Stimulated activated CD4-positive, alpha-beta T cell treated with anti-CD3 and anti-CD28 coated beads, Interleukin-12 subunit alpha, Interleukin-12 subunit beta, amount 100 ng/mL, for 48 hours (primary cell): ENCODE measurements at places on chromosomes 16 and 17.

- DNase-seq: no peak
Observed at GRCh38 chr16:20614186-20615141, 38.3 kb upstream of the ACSM2B start.

- DNase-seq: no peak
Observed at GRCh38 chr16:17633181-17633951, 162.6 kb upstream of the XYLT1 start.

GRCh38 chr17:45160447-45161287 is 1.0 kb upstream of the HEXIM2 start:
- DNase-seq: no peak

GRCh38 chr17:55424893-55425540 is 3.4 kb upstream of the MMD start:
- no peak for DNase-seq

- no peak for DNase-seq
Observed at GRCh38 chr17:9755083-9755482, 36.3 kb downstream of the DHRS7C start.

- no peak for DNase-seq
Observed at GRCh38 chr17:37207103-37207502, 168.7 kb upstream of the C17orf78 start.

- DNase-seq: no peak
Observed at GRCh38 chr16:61842666-61843065, 193.6 kb downstream of the CDH8 start.

- no peak for DNase-seq
Observed at GRCh38 chr17:38663125-38663751, 11.5 kb downstream of the EPOP start.

- DNase-seq: no peak
Observed at GRCh38 chr17:64145375-64145750, 15.4 kb upstream of the ERN1 start.

DNA sequence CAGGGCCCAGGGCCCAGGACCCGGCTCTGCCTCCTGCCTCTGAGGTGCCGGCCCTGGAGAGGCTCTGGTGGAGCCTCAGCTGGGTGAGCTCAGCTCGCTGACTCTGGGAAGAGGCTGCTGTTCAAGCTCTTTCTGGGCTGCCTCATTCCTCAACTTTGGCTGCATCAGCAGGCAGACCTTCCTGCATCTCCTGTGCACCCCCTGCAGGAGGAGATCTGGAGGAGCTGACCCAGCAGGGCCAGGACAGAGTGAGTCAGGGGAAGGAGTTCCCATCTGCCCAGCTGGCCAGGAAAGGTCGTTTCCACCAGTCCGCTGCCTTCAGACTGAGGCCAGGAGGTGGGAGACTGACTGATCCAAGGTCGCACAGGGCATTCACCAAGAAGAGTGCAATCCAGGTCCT is 10.7 kb downstream of the CRHR1 start:
- DNase-seq: no peak

GRCh38 chr17:28363186-28363585 is 1.8 kb downstream of the SEBOX start:
- no peak for DNase-seq

GRCh38 chr16:61182391-61182790 is 853.8 kb downstream of the CDH8 start:
- no peak for DNase-seq

- DNase-seq: no peak
Observed at GRCh38 chr16:20628213-20628612, 52.0 kb upstream of the ACSM2B start.

- no peak for DNase-seq
Observed at GRCh38 chr17:19372866-19373504, 5.3 kb upstream of the MAPK7 start.

GRCh38 chr16:23754594-23755483 is at the start of gene CHP2:
Gene CHP2, plus strand, starts transcription at chr16:23755026. Its CDS starts 24 bp downstream, at chr16:23755050.
- DNase-seq: no peak

DNA sequence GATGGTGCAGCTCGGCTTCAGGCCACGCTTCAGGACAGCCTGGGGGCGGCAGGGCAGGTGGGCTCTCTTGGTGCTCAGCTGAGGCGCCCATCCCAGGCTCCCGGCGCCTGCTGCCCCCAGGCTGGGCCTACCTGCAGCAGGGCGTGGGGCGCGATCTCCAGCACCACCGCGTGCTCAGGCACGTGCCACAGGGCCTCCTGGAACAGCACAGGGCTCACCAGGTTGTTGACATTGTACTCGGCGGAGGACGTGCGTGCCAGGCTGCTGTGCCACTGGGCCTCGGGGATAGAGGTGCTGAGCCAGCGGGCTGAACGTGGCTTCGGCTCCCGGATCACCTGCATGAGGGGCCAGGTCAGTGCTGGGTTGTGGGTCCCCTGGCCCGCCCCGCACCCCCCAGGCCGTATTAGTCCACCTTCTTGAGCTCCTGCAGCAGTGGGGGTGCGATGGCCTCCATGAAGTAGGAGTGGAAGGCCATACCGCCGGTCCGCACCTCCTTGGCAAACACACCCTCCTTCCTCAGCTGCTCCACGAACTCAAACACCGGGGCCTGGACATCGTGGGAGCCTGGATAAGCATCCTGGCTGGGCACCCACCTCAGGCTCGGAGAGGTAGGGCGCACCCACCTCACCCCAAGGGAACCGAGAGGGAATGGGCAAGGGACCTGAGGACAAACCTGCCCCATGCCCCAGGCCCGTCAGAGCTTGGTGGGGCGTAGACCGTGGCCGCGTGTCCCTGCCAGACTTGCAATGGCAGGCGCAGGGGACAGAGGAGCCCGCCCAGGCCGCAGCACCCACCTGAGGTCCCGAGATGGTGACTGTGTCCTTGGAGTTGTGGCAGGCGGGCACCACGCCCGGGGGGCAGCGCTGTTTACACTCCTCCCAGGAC is 9.0 kb downstream of the FASN start:
- DNase-seq: no peak

DNA sequence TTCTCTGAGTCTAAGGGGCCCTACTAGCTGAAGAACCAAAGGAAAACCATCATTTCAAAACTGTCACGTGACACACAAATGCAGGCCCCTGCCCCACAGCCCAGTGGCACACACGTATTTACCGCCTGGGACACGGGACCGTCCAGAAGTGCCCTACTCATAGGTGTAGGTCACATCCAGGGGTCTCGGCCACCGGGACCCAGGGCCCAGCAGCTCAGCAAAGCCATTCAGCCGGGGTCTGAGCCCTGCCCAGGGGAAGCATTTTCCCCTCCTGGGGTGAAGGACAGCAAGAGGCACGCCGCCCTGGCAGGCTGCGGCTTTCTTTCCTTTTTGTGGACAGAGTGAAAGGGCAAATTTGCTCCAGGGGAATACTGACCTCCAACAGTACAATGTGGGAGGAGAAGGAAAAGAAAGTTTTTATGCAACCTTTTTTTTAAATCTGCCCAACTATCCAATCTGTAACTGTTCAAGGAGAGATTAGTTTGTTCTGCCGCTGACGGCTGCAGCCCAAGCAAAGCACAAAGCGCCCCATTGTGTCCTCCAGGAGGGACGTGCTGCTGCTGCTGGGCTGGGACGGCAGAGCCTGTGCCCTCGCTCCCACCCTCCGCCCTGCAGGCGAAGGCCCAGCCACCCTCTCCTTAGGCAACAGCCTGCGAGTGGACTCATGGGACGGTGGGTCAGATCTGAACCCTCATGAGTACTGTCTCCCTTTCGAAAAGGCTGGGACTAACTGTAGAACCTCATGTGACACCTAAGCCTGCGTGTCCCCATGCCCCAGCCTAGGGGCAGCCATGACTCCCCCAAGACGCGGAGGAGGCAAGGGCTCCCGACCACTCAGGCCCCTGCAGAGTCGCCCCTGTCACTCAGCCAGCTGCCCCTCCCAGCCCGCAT is 21.3 kb downstream of the SLC7A5 start:
- no peak for DNase-seq

DNA sequence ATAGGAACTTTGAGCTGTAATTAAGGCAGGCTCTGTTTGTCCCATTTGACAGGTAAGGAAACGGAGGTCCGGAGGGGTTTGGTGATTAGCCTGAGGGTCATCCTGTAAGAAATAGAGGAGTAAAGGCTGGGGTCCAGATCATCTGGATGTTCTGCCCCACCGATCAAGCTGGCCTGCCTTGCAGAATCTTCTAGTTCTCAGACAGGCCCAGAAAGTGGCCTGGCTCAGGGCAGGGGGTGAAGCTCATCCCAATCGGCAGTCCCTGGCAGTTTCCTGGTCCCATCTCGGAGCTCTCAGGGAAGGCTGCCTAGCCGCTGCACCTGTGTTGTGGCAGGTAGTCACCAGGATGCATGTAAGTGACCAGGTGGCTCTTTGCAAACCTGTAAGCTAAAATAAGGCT is 4.2 kb downstream of the PIMREG start:
- DNase-seq: no peak

- DNase-seq: no peak
Observed at GRCh38 chr17:13626703-13627102, 25.0 kb upstream of the HS3ST3A1 start.

- no peak for DNase-seq
Observed at GRCh38 chr17:4935650-4936049, 3.6 kb downstream of the GP1BA start.

GRCh38 chr16:71676236-71676635 is 48.3 kb downstream of the PHLPP2 start:
- no peak for DNase-seq

- DNase-seq: no peak
Observed at GRCh38 chr17:66474258-66474657, 171.8 kb downstream of the PRKCA start.

DNA sequence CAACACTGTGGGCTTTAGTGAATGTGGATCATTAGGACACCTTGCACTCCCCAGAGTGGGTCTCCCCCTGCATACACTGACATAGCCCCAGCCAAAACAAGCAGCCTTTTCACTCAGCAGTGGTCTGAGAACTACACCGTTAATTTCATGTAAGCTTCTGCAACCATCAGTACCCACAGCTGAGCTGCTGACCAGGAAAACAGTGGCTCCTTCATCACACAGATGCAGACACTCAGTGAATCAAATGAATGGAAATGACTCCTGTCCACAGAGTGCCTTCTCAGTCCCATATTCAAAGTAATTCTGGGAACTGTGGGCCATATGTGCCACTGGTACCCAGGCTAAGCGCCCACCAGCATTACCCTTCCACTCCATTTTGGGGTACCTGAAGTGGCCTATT is 39.3 kb upstream of the NOL11 start:
- DNase-seq: no peak

GRCh38 chr17:68697850-68698361 is 96.7 kb upstream of the FAM20A start:
- DNase-seq: no peak

- DNase-seq: no peak
Observed at GRCh38 chr17:53039981-53040380, 782.7 kb upstream of the KIF2B start.
